ENCODE measurements at places on chromosomes 1 and 21.

DNA sequence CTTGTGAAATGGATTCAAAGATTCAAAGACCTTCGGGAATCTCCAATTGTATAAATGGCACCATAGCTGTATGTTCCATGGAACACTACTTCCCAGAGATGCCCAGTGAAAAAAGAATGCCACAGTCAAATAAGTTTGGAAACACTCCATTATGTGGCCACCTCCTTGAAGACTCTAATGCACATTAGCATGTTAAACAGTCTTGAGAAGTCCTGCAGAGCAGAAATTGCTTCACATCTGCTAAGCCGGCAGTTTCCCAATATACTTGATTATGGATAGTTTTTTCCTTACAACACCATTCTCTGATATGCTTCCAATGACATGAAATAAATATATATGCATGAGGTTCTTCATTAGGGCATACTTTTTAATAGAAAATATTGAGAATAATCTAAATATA lies 12.7 kb upstream of the SELE start:
- DNase-seq, result no peak

- DNase-seq, result no peak
Measured at GRCh38 chr1:205066141-205066818, 18.0 kb downstream of the TMEM81 start.

- DNase-seq, result no peak
Measured at GRCh38 chr1:184215274-184215925, 163.9 kb downstream of the TSEN15 start.

GRCh38 chr1:18700530-18700929 lies 69.9 kb downstream of the PAX7 start:
- DNase-seq, result no peak

DNA sequence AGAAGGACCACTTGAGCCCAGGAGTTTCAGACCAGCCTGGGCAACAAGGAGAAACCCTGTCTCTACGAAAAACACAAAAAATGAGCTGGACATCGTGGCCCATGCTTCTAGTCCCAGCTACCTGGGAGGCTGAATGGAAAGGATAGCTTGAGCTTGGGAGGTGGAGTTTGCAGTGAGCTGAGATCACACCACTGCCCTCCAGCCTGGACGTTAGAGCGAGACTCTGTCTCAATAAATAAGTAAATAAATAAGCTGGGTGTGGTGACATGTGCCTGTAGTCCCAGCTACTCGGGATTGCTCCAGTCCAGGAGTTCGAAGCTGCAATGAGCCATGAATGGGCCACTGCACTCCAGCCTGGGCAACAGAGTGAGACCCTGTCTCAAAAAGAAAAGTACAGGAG lies 3.6 kb downstream of the AKR1A1 start:
- DNase-seq, result no peak

DNA sequence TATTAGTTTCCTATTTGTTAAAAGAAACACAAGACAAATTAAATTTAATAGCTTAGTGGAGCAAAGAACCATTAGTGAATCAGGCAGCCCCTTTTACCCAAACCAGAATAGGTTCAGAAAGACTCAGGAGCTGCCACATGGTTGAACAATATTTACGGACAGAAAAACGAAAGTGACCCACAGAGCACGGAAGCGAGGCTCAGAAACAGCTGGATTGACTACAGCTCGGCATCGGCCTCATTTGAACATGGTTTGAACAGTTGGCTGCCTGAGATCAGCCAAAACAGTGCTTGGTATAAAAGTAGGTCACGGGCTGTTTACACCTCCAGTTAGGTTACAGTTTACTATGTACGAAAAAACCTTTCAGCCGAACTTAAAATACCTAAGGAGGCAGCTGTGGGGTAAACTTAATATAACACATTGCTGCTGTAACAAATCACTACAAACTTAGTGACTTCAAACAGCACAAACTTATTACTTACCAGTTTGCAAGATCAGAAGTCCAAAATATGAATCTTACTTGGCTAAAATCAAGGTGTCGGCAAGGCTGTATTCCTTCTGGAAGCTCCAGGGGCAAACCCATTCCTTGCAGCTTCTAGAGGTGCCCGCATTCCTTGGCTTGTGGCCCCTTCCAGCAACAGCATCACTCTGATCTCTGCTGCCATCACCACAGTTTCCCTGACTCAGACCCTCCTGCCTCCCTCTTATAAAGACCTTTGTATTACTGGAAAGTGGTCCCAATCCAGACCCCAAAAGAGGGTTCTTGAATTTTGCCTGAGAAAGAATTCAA lies 11.8 kb downstream of the PADI4 start:
- no peak for DNase-seq

GRCh38 chr1:205287767-205288559 lies 33.6 kb downstream of the NUAK2 start:
- DNase-seq, result no peak

- no peak for DNase-seq
Measured at GRCh38 chr1:87530042-87530807, 201.5 kb downstream of the LMO4 start.

- no peak for DNase-seq
Measured at GRCh38 chr1:43844114-43844513, 89.5 kb upstream of the ARTN start.

- DNase-seq, result no peak
Measured at GRCh38 chr1:111489604-111490003, 13.8 kb downstream of the ADORA3 start.

DNA sequence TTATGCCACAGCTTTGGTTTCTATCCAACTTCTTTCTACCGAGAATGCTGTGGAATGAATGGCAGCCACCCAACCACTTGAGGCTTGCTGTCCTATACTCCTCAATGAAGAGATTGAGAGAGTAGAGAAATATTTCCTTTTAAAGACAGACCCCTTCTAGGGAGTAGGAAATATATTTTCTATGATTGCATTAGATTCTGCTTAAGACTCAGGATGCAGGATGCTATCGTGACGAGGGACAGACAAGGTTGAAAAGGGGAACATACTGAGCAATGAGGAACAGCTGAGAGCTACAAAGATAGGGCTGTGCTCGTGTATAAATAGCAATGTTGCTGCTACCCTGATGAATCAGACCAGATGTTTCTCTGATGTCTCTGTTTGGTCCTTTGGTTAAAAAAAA lies 7.1 kb upstream of the RASAL2 start:
- no peak for DNase-seq

DNA sequence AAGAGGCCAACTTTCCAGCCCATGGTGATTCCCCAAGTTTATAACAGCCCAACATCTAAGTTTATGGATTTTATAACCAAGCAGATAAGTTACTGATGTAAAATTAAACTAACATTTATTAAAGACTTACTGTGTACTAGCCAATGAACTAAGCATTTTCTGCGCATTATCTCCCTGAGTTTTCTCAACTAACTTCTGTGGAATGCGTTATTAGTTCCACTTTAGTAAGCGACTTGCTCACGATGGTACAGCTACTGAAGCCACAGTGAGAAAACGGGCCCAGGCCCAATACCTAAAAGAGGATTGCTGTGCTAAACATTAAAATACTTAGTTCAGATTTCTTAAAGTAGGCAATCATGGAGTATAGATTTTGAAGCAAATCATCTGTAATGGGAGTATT lies 61.0 kb downstream of the ZBTB18 start:
- DNase-seq, result no peak
